Activated gamma-delta T cell treated with Interleukin-2 at 50 U/mL for 16 hours (primary cell): ENCODE measurements at places on chromosomes 16 and 17.

GRCh38 chr16:24737391-24737871 is 8.0 kb downstream of the TNRC6A start:
- DNase-seq = no peak

- DNase-seq = peak; percentile 87
Measured at GRCh38 chr17:78140169-78141051, 5.8 kb upstream of the C17orf99 start.

GRCh38 chr16:29848420-29849297 is 14.4 kb downstream of the CDIPT start:
- peak; percentile 81 for DNase-seq

GRCh38 chr16:10817963-10818941 is at the start of gene TVP23A:
Gene TVP23A, minus strand, starts transcription at chr16:10818794. Its CDS starts 301 bp downstream, at chr16:10818493.
- DNase-seq = no peak

DNA sequence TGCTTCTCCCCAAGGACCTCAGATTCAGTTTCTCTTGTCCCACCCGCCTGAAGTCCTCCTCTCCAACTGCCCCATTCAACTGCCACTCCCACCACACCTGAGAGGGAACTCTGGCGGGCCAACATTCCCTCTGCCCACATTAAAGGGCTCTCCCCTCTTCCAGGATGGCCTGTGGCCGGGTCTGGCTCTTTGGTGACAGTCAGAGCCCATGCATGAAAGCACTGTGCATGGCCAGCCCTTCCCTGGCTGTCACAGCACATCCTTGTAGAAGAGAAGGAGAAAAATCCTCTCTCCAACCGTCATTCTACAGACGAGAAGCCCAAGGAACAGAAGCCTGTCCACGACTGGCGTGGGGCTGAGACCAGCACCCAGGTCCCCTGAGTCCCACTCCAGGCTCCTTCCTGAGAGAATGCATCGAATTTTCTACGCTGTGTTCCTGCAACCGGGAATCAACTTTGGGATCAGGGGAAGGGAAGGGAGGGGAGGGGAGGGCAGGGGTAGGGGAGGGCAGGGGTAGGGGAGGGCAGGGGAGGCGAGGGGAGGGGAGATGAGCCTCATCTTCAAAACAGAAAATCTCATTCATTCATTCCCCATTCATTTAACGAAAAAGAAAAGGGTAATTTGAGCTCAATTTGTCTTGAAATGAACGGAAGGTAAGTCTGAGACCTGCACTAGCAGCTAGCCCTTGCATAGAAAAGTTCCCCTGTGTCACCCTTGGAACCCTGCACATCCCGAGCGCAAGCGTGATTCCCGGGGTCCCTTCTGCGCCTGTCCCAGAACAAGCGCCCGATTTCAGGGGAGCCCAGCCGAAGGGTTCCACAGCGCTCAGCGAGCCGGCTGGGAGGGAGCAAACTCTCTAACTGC is at the start of gene ABCC12:
Gene ABCC12 (minus strand): TSS at position 68 of the 864 bp plus-strand sequence. CDS start 9,569 bp downstream, outside the sequence.
- no peak for DNase-seq

GRCh38 chr16:86026171-86026910 is 127.4 kb downstream of the IRF8 start:
- no peak for DNase-seq

- no peak for DNase-seq
Measured at GRCh38 chr17:53979991-53980390, 157.3 kb downstream of the KIF2B start.

DNA sequence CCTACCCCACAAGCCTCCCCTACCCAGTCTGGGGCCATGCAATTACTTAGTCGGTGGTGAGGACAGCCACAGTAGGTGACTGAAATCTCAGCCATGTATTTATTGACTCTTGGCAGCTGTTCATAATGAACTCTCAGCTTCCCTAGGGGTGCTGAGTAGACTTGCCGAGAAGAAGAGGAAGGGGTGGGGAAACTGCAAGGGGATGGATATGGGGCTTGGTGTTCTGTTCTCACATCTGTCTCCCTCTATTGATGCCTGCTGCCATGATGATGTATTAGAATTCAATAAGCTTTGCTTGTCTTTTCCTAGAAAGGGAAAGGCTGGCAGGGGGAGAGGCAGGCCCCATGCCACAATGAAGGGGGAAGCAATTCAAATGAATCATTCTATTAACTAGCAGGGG is 112.9 kb downstream of the GP2 start:
- DNase-seq = no peak

DNA sequence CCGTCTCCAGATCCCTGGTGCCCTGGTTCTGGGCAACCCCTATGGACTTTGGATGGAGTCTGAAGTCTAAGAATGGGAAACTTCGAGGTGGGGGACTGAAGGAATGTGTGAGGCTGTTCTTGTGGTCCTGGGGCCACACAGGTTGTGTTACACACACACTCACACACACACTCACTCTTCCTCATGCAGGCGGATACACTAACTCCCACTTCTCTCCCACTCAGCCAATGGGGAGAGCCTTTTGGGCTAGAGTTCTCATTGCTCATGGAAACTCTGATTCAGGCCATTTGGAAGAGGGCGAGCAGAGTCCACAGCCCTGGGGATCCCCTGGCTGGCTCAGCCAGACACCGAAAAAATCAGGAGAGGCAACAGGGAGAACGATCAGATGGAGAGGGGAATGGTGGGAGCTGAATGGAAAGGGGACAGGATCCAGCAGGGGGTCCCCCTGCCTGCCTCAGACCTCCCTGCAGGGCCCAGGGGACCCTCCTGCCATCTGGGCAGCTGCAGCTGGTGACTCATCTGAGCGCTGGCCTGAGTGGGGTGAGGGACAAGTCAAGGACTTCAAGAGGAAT is 9.1 kb downstream of the IGFBP4 start:
- no peak for DNase-seq

DNA sequence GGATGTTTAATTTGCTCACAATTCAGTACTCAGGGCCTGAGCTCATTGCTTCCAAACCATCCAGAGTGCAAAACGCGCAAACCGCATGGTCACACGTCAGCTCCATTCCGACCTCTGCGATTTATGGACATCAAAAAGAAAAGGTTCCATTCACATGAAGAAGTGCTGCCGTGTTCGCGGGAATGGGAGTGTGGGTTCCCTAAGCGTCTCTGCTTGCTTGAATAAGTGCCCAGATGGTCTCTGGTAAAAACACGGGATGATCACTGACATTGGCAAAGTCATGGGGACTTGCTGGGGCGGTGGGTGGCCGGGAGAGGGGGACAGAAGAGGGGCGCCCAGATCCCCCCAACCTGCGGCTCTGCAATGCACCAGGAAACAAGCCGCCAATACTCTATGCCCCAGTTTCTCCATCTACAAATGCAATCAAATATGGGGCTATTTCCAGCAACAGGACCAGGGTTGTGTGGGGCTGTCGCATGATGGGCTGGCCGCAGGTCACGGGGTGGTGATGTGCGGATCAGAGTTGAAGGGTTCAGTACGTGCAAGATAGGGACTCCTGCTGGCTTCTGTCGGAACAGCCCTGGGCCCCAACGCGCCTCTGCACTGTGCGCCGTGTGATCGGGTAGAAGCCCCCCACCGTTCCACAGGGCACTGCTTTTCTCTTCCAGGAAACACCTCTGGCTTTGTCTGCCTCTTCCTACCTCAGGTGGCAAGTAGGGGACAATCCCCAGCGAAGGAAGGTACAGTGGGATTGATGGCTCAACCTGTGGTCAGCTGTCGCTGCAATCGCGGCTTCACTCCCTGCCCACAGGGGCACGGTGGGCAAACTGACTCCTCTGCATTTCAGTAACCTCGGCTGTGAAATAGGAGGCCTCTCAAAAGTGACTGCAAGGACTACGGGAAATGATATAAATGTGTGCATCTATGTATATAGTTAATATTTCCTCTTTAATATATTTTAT is 11.2 kb downstream of the FOXF1 start:
- no peak for DNase-seq

GRCh38 chr17:79053251-79053925 is 21.2 kb upstream of the ENGASE start:
- DNase-seq = no peak

- DNase-seq = peak; percentile 38
Measured at GRCh38 chr16:10971560-10971961, 27.2 kb downstream of the CLEC16A start.

DNA sequence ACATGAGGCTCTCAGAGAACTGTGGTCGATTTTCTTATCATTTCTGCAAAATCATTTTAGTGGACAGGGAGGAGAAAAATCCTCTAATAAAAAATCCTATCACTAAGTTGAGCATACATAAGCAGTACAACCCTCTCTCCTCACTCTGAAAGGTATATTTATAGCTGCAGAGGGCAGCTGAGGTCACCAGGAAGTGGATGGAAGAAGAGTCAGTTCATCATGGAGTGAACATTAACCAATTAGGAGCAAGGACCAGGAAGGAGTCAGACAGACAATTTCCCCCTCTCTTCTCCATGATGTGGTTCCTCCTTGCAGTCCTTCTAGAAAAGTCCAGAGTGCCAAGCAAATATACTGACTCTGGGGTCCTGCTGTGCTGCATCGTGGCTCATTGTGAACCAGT is 253.7 kb downstream of the TOX3 start:
- DNase-seq = no peak

- DNase-seq = no peak
Measured at GRCh38 chr16:83936581-83937165, 16.4 kb upstream of the OSGIN1 start.

- DNase-seq = no peak
Measured at GRCh38 chr16:85525420-85526184, 87.5 kb upstream of the GSE1 start.

DNA sequence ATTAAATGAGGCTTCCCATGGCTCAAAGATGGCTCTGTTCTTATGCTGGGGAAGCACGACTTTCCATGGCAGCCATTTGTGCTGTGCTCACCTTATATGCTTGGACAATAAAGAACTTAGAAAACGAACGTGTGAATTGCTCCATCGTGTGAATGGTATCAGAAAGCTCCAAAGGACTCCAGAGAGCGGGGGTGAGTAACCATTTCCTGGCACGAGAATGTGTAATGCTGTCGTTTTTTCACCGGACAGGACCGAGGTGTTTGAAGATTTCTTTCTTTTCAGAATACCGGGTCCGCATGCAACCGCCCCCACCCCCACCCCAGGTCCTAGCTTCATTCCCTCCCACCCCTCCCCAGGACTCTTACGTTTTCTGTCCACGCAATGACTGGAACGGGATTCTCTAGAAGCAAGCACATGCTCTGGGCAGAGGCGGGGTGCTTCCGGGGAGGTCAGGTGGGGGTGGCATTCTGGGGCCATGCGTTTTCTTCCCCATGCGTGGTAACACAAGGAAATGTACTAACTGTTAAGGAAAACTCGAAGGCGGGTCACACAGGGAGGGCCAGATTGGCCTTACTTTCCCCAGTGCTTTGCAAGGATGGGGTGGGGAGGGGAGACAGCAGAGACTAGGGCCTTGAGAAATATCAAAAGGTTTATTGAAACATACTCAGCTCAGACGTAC is 26.2 kb downstream of the GPRC5B start:
- no peak for DNase-seq

DNA sequence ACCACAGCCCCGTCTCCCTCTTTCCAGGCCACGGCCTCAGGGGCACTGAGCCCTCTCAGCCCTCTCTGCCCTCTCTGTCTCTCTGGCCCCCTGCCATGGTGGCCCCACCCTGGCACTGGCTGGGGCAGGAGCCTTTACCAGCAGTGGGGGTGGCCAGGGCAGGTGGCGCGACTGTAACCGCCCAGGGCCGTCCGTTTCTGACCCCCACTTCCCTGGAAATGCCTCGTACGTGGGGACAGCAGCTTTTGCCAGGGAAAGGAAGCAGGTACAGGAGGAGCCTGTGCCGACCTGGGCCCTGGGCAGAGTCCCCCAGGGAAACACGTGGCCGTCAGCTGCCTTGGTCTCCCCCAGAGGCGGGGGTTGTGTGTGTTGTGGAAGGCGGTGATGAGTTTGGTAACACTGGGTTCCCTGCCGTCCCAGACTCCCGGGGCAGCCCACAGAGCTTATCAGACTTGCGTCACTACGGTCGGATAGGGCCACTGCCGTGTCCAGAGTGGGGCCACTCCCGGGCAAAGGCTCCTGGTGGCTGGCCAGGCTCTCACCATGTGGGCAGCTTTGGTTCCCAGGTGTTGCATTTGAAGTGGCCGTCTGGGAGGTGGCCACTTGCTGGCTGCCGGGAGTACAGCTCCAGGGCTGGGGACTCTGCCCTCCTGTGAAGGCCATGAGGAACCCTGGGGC is 249.3 kb upstream of the CIBAR2 start:
- DNase-seq = no peak

DNA sequence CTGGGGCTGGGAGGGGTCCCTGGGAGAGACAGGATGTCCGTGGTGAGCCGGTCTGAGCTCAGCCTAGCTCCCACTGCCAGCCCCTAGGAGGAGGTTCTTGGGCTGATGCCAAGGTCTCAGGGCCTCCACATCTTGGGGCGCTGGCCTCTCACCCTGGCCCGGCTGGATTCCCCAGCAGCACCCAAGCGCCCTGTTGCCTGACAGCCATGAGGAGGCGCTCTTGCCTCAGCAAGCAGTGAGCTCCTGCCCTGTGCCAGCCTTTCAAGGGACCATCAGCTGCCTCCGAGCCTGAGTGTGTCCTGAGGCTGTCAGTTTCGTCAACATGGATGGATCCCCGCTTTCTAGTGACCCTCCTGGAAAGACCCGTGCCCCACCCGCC is 234.9 kb upstream of the CIBAR2 start:
- no peak for DNase-seq

DNA sequence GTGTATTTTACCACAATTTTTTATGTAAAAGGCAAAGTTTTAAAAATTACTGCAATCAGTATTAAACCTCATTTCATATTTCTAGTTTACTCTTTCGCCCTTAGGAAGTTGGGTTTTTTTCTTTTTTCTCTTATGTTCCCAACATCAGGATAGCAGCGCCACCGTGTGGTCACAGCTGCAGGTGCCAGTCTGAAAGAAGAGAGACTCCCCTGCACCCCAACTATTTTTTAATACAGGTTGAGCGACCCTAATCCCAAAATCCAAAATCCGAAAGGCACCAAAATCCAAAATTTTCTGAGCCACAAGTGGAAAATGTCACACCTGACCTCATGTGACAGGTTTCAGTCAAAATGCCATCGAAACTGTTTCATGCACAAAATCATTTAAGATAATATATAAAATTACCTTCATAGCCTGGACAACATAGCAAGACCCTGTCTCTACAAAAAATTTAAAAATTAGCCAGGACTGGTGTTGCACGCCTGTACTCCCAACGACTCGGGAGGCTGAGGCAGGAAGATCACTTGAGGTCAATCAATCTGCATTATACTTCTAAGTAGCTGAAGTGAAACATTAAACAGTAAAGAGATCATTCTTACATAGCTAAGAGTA is 21.8 kb upstream of the ASGR2 start:
- peak; percentile 75 for DNase-seq

DNA sequence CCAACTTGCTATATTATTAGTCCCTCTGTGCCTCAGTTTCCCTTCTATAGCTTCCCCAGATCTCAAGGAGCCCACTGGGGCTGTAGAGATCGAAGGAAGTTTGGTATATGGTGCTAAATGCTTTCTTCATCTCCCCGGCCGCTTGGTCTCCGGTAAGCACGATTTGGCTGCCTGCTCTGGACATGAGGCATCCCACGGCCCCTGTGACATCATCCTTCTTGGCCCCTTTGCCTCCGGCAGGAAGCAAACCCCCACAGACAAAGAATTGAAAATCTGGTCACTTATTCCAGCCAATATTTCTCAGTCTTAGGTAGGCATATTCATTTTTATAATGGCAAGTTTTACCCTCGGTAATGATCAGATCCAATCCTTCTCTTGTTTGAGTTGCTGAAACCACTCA is 65.8 kb downstream of the WSCD1 start:
- DNase-seq = no peak

GRCh38 chr17:69428252-69428980 is 13.9 kb downstream of the MAP2K6 start:
- DNase-seq = no peak

- no peak for DNase-seq
Measured at GRCh38 chr16:23359092-23359760, 57.1 kb downstream of the SCNN1B start.
